ENCODE measurements at places on chromosomes 11 and 22.
A peak's percentile ranks its signal among the peaks of the same experiment; 100 is the strongest.

- no peak for DNase-seq
Measured at GRCh38 chr11:8613036-8613435, 19.0 kb upstream of the STK33 start.

DNA sequence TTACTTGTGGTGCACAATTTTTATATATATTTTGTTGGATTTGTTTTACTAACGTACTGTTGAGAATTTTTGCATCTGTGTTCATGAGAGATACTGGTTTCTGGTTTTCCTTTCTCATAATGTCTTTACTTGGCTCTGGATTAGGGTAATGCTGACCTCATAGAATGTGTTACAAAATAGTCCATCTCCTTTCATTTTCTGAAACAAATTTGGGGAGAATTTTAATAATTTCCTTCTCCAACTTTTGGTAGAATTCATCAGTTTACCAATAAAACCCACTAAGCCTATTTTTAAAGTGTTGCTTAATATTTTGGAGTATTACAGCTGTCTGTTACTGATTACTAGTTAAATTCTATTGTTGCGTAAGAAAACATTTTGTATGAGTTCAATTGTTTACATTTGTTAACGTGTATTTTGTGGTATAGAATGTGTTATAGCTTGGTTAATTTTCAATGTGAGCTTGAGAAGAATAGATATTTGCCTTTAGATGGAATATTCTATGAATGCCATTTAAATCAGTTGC lies 11.5 kb downstream of the TRIM22 start:
- peak; percentile 42 for DNase-seq

GRCh38 chr11:44380820-44381219 lies 70.9 kb upstream of the ALX4 start:
- no peak for DNase-seq

DNA sequence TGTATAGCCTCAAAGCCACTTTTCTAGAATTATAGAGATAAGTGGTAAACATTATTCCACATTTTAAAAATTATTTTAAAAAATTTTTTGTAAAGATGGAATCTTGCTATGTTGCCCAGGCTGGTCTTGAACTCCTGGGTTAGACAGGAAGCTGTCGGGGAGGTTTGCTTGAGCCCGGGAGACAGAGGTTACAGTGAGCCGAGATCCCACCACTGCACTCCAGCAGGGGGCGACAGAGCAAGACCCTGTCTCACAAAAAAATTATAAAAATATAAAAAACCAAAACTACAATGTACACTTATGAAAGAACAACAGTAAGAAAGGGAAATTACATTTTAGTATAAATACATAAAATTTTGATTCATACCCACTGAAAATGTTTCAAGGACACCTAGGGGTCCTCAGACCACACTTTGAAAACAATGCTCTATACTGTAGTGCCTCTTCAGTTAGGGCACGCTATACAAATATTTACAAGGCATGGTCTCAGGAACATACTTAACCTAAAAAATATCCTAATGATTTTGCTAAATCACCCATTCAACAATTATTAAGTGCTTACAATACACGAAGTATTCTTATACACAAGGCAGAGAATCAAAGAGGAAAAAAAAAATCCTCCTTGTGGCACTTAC lies 111.2 kb downstream of the MRTFA start:
- peak; percentile 80 for DNase-seq

DNA sequence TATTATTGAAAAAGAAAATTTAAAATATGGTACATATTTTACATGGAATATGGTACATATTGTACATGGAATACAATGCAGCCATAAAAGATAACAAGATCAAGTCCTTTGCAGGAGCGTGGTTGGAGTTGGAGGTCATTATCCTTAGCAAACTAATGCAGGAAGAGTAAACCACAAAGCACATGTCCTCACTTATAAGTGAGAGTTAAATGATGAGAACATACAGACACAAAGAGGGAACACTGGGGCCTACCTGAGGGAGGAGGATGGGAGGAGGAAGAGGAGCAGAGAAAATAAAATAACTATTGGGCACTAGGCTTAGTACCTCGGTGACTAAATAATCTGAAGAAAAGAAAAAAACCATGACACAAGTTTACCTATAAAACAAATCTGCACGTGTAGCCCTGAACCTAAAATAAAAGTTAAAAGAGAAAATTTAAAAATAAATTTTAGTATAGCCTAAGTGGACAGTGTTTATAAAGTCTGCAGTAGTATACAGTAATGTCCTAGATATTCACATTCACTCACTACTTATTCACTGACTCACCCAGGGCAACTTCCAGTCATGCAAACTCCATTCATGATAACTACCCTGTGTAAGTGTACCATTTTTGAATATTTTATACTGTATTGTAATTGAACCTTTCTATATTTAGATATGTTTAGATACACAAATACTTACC lies 204.4 kb downstream of the FAM76B start:
- no peak for DNase-seq

DNA sequence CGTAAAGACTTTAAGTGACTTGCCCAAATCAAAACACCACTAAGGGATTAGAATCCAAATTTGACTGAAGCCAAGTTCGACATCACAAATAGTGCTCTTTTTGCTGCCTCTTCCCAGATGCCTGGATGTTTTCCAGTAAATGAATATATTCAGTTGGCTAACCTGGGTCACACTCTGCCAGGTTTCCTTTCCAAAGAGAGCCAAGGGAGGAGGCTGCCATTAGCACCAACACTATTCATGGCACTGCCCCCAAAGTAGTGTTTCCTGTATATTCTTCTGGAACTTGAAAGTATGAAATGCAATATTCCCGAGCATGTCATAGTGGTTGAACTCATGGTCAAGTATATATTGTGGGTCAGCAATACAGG lies 219.3 kb upstream of the UBASH3B start:
- DNase-seq: no peak

DNA sequence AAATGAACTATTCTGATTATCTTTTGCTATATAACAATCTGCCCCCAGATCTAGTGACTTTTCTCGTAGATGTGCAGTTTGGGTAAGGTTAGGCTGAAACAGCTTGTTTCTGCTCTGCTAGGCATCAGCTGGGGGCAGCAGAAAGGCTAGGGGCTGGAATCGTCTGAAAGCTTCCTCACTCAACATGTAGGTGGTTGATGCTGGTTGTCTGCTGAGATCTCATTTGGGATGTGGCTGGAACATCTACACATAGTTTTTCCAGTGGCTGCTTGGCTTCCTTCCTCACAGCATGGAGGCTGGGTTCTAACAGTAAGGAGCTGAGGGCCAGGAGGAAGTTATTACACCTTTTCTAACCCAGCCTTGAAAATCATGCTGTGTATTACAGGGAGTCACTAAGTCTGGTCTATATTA lies 30.2 kb downstream of the USP47 start:
- DNase-seq: no peak

GRCh38 chr11:70622091-70622490 lies 223.8 kb downstream of the CTTN start:
- no peak for DNase-seq

- no peak for DNase-seq
Measured at GRCh38 chr11:33067294-33067693, 27.9 kb downstream of the TCP11L1 start.

GRCh38 chr22:19848298-19849224 lies 6.1 kb downstream of the GNB1L start:
- no peak for DNase-seq

- DNase-seq: no peak
Measured at GRCh38 chr11:127521413-127521812, 520.8 kb upstream of the KIRREL3 start.

DNA sequence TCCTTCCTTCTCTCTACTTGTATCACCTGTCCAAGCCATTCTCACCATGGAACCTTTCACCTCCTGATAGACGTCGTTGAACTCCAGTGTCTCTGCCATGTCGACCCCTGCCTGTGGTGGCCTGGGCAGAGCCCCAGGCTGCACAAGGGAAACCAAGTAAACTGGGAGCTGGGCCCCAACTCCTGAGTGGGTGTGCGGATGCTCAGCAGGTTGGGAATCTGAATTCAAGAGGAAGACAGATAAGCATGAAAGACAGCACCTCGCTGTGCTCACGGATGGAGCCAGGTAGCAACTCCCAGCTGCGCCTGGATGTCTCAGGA lies 709 bp downstream of the SSRP1 start:
- no peak for DNase-seq

GRCh38 chr11:92122561-92122960 lies 102.1 kb upstream of the FAT3 start:
- DNase-seq: no peak

GRCh38 chr22:45775062-45775461 lies 103.4 kb downstream of the ATXN10 start:
- no peak for DNase-seq

- no peak for DNase-seq
Measured at GRCh38 chr11:60318726-60319125, 8.3 kb upstream of the MS4A6E start.

- DNase-seq: no peak
Measured at GRCh38 chr11:95835351-95835750, 45.1 kb downstream of the CEP57 start.

DNA sequence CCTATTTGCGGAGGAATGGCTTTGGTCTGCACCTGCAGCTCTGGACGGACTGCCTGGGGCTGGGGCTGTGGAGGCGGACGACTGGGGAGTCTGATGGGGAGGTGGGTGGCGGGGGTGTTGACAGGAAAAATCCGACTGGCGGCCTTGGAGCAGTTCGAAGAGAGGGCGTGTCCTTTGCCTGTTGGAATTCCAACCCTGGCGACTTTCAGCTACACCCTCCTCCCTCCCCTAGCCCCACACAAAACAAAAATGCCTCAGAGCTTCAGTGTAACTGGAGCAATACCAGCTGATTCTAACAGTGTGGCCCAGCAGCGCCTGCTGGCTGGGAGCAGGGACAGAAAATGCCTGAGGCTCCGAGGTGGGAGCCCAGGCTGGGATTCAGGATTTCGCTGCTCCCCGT lies 85.4 kb downstream of the ATXN10 start:
- DNase-seq: no peak

GRCh38 chr11:106471276-106471675 lies 393.8 kb downstream of the AASDHPPT start:
- DNase-seq: no peak

GRCh38 chr11:129423426-129423825 lies 47.8 kb downstream of the BARX2 start:
- DNase-seq: no peak

GRCh38 chr11:134276396-134277182 lies 410 bp downstream of the GLB1L3 start:
- no peak for DNase-seq

GRCh38 chr22:24216541-24217209 lies 28.2 kb downstream of the GGT5 start:
- DNase-seq: no peak

- DNase-seq: no peak
Measured at GRCh38 chr11:75163921-75164849, 13.3 kb downstream of the SLCO2B1 start.

- no peak for DNase-seq
Measured at GRCh38 chr22:24103301-24103700, 78.0 kb upstream of the SUSD2 start.

- DNase-seq: no peak
Measured at GRCh38 chr22:29224859-29225410, 19.2 kb downstream of the EMID1 start.

- no peak for DNase-seq
Measured at GRCh38 chr11:94662065-94662779, 95.1 kb downstream of the PIWIL4 start.

GRCh38 chr11:129766898-129767604 lies 48.6 kb upstream of the TMEM45B start:
- DNase-seq: peak; percentile 34

DNA sequence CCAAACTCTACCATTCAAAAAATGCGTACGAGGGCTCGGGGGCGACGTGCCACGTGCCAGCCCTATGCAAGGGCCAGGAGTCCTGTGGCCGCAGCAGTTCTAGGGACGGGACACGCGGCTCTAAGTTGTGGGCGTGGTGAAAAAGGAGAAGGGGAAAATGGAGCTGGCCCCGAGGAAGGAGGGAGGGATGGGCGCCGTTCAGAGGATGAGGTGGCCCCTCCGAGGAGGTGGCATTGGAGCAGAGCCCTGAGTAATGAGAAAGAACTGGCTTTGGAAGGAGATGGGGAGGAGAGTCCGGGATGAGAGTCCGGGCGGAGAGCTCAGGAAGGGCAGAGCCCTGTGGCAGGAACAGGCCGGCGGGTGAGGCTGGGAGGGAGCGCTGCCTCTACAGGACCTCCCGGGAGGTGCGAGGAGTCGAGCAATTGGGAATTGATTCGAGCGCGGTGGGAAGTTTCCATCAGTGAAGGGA lies 21.0 kb downstream of the OTUB1 start:
- peak; percentile 65 for DNase-seq

DNA sequence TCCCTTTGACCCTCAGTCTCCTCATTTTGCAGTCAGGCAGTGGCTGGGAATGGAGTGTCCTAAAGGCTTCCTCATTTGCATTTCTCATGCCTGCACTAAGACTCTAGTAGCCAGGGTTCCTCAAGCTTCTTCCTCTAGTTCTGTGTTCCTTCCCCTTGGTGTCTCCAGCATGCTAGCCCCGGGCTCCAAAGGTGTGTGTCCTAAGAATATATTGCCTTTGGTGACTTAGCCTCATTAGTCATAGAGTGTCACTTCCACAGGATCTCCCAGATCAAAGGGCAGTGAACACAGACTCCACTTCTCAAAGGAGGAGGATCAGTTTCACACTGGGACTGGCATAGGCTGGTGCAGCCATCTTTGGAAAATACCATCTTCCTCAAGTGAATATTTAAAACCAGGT lies 21.4 kb upstream of the ACER3 start:
- peak; percentile 62 for DNase-seq

DNA sequence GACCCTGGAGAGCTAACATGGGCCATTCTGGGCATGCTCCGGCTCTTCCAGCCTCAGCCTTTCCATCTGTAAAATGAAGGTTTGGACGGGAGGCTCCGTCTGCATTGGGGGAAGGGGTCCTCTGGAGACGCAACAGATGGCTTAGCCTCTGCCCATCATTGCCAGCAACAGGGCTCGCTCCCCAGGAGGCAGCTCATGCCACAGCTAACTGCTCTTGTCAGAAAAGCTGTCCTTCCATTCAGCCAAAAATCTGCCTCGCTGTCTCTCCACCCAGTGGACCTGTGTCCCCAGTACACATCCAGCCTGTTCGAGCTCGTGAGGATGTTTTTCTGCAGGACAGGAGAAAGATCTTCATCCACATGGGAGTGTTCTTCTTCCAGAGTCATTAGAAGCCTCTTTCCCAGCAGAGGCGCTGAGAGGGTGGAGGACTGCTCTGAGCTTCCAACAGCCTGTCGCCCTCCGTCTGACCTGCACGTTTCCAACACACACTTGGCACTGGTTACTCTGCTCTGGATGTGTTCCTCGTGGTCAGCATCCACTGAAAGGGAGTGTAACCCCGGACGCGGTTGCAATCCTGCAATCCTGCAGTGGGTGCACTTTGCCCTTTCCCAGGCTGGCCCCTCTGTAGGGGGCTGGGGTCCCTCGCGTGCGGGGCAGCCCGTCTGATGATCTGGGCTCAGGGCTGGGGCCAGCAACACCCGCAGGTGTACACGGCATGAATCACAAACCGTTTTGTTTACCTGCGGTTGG lies 1340.9 kb downstream of the TBC1D22A start:
- DNase-seq: no peak

GRCh38 chr11:18309691-18310090 lies 12.2 kb downstream of the HPS5 start:
- DNase-seq: no peak

GRCh38 chr11:83105168-83105567 lies 33.5 kb upstream of the RAB30 start:
- no peak for DNase-seq
